ENCODE measurements at places on chromosomes 5 and 9.

DNA sequence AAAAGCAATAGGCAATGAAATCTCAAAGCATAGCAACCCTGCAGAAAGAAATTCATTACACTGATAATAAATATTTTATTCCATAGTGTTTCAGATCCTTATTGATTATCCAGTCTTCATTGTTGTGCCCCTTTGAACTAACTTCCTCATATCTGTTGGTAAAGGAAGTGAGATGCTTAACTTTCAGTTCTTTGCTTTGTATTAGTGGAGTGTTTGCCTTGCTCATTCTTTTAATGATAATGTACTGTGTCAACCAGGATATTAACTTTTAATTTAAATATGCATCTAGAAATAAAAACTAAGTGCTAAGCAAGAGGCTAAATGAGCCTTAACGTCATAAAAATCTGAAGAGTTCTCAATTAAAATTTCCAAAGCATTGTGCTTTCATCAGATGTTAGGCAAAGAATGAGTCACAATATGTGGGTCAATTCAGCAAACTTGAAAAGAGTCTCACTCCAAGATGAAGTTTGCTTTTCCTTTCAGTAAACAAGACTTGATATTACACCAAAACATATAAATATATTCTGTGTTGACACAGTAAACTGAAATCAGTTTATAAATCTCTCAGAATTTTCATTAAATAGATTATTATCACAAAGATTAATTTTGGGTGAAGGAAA is 105.9 kb downstream of the GIN1 start:
- DNase-seq, result no peak

DNA sequence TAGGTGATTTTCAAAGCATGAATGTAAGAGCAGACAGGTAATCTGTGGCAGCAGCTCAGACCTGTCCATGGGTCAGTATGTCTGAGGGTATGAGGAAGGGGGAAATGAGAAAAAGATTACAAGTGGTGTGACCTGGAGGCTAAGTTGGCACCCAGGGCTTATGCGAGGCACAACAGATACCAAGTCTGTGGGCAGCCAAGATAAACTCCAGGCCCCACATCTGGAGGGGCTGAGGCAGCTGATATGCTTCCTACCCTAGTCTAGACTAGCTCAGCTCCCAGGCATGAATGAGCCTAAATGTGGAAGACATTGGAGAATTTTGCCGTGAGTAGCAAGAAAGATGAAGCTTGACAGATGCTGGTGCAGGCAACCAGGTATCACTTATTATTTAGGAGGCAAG is 151.7 kb downstream of the PIK3R1 start:
- no peak for DNase-seq

GRCh38 chr5:59236986-59237385 is 654.1 kb downstream of the RAB3C start:
- no peak for DNase-seq

- no peak for DNase-seq
These were observed 295.6 kb downstream of the PDE4D start for GRCh38 chr5:59597690-59598546.

GRCh38 chr5:99320436-99320835 is 391.6 kb upstream of the CHD1 start:
- no peak for DNase-seq

GRCh38 chr9:36913393-36914211 is 120.5 kb downstream of the PAX5 start:
- no peak for DNase-seq

DNA sequence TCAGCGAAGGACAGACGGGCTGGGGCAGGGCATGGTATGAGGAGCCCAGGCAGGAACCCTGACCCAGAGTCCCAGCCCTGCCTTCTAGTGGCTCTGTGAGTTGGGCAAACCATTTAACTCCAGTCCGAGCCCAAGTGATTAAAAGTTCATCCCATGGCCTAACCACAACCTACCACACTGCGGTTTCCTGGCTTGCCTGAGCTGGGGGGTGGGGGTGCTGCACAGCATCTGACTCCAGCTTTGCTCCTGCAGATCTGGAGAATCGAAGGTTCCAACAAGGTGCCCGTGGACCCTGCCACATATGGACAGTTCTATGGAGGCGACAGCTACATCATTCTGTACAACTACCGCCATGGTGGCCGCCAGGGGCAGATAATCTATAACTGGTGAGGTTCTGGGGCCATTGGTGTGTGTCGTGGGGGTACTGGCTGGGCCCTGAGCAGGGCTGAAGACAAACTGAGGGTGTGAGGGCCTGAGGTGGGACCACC is 49.0 kb downstream of the STOM start:
- DNase-seq, result no peak

GRCh38 chr5:151699071-151699901 is 12.6 kb upstream of the SPARC start:
- no peak for DNase-seq

- DNase-seq, result no peak
These were observed 21.1 kb downstream of the TNPO1 start for GRCh38 chr5:72837524-72838096.

DNA sequence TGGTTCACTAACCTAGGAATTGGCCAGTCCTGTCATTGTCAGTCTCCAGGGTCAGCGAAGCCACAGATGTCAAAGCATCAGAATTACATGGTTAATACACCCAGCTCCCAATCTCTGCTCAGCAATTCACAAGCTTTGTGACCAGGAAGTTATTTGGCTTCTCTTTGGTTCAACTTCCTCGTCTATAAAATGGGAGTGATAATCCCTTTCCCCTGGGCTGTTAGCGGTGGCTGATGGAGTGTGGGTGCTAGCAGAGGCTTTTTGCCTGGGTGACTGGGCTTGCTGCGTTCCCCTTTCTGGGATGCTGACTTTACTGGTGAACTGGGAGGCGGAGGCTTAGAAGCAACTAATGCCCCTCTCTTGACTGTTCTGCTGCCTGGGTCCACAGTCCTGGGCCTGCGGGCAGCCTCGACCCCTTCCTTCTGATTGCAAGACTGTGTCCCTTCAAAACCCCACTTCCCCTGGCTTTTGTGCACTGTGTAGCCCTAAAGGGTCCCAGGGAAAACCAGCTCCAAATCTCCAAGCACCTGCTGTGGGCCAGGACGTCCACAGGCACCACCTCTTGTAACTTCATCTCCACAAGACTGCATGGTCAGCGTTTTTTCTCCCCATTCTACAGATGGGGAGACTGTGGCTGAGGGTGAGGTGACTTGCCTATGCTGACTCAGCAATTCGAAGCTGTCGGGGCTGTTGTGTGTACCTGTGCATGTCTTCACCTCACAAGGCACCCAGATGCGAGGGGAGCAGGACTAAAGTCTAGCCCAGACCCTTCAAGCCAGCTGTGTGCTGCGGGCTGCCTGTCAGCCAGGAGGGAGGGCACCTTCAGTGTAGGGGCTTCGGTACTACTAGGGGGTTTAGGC is 45.2 kb upstream of the NEURL1B start:
- DNase-seq, result no peak

DNA sequence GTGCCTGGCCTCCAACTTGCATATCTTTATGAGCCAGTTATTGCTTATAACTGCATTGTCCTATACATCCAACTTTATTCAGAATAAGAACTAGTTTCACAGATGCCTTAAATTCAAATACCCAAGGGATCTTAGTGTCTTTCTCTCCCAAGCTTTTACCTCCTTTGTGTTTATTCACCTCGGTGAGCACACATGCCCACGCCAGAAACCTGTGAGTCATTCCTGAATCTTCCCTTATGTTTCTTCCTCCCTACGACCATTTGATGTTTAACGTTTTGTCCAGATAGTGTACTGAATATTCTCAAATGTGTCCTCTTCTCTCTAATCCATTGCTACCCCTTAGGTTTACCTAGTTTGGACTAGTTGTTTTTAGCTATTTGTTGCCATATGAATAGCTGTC is 55.5 kb upstream of the MEGF10 start:
- no peak for DNase-seq

GRCh38 chr5:68685863-68686262 is 408.0 kb upstream of the SLC30A5 start:
- DNase-seq, result no peak

GRCh38 chr5:146111409-146111808 is 6.0 kb upstream of the PLAC8L1 start:
- no peak for DNase-seq

- no peak for DNase-seq
These were observed 55.8 kb upstream of the ZFAND5 start for GRCh38 chr9:72420783-72421182.

DNA sequence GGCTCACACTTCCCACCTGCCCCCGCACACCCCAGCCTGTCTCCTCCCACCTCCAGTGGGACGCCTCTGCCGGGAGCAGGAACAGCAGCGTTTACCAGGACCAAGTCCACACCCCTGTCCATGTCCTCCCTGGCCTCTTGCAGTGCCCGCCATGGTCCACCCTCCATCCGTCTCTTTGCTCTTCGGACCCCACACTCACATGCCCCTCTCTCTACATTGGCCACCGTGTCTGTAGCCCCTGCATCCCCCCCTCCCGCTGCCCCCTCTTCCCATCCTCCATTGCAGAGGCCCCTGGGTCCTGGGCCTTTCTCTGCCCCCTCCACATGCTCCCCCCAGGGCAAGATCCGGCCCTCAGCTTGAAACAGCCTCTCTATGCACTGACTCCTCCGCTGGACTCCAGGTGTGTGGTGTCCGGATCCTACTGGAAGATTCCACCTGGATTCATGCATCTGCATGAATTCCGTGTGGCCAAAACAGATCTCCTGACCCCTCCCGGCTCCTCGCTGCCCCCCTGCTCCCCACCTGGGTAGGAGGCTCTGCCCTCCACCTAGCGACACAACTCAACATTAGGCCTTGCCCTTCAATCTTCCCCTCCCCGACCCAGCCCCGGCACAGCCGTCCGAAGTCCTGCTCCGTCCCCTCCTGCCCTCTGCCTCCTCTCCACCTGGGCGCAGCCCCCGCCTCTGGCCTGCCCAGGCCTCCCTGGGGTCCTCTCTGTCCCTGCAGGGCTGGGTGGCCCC is 168.5 kb downstream of the OLFM1 start:
- DNase-seq, result no peak

DNA sequence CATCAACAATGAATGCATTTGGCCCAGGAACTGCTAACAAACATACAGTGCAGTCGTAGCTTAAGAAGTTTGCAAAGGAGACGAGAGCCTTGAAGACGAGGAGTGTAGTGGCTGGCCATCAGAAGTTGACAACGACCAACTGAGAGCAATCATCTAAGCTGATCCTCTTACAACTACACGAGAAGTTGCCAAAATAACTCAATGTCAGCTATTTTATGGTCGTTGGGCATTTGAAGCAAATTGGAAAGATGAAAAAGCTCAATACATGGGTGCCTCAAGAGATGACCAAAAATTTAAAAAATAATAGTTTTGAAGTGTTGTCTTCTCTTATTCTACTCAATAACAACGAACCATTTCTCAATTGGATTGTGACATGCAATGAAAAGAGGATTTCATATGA is 757.7 kb upstream of the CHD1 start:
- DNase-seq, result no peak

DNA sequence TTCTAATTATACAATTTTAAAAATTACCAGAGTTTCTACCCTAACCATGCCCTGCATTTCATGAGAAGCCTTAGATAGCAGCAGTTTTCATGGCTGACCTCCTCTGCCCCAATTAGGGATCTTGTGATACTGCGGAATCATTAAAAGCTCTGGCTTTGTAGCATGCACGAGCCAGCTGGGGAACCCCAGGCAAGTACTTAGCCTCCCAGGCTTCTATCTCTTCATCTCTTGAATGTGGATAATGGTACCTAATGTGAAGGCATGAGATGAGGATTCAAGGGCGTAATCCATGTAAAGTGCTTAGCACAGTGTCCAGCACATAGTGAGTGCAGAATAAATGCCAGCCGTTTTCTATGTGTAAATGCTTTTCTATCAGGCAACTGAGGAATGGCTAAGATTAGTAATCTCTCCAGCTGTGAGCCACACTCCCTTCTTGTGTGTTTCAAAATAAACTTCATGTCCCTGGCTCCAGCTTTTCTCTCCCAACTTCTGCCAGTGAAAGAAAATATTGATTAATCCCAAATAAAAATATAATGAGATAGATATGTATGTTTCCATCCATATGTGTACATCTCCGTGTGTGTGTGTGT is 88.4 kb downstream of the APBA1 start:
- no peak for DNase-seq

GRCh38 chr9:130693101-130693425 is 517 bp upstream of the EXOSC2 start:
- no peak for DNase-seq

- no peak for DNase-seq
These were observed 234.2 kb upstream of the MEF2C start for GRCh38 chr5:89117124-89117644.

DNA sequence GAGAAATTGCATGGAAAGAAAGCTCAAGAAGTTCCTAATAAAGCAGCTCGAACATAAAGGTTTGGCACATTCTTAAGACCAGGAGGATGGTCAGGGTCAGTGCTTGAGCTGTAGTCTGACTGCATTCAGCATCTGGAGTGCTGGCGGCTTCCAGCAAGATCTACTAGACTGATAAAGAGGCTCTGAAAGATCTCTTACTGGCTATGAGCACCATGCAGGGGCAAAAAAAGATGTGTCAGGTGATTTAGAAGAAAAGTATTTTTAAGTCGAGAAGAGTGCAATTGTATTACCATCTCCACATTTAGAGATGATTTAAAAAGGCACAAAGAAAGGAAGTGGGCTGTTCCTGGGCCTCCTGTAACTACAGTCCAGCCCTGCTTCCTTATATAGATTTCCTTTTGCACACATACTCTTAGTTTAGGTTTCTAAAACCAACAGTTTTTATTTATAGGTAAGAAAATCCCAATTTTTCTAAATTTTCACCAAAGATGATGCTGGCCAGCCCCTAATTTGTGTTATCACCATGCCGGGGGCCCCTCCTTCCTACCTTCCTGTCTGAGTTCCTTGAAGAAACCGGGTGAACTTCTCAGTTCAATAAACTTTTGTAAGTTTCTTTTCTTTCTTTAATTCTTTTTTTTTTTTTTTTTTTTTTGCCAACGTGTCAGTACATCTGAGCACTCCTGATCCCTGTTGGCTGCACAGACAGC is 65.9 kb upstream of the PLPP1 start:
- DNase-seq, result no peak

- DNase-seq, result no peak
These were observed 577.4 kb downstream of the ACTL7B start for GRCh38 chr9:108278341-108278740.

DNA sequence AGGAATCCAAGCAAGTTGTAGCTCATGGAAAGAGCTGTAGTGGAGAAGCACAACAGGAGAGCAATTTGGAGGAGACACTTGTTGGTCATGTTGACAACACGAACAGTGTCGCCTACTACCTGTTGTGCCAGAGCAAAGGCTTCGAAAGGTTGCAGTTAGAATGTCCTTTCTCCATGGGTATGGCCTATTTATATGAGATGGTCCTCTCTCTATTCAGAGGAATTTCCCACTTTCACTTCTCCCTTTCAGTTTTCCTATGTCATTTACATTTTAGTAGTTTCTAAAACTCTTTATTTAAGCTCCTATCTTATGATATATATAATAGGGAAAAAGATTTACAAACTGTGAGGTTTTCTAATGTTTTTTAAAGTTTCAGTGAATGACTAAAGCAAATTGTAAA is at the start of gene IFNB1:
IFNB1 (minus strand) TSS at position 162 of the 400 bp plus-strand sequence; CDS start at position 89, 73 bp downstream.
- DNase-seq, result no peak

- no peak for DNase-seq
These were observed 2015.4 kb upstream of the WWC1 start for GRCh38 chr5:166276006-166276405.

DNA sequence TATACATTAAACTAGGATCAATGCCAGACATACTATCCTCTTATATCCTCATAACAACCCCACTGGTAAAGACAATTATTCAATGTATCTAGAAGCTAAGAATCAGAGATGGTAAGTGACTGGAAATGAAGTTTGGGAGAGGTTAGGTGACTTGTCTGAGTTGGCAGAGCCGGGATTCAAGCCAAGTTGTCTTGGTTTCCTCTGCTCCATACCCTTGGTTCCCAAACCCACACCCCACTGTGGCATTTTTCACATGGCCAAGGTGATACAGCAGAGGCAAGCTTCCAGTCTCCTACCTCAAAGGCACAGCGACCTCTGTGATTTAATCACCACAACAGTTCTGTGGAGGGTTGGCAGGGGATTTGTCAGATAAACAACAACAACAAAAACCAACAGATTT is 34.7 kb upstream of the ADRB2 start:
- DNase-seq, result no peak

Measured in stimulated activated CD4-positive, alpha-beta T cell treated with anti-CD3 and anti-CD28 coated beads, TNF-alpha, amount 100 ng/mL, for 1 hour (primary cell).